ENCODE measurements at places on chromosomes 7 and 10.
A peak's percentile ranks its signal among the peaks of the same experiment; 100 is the strongest.

DNA sequence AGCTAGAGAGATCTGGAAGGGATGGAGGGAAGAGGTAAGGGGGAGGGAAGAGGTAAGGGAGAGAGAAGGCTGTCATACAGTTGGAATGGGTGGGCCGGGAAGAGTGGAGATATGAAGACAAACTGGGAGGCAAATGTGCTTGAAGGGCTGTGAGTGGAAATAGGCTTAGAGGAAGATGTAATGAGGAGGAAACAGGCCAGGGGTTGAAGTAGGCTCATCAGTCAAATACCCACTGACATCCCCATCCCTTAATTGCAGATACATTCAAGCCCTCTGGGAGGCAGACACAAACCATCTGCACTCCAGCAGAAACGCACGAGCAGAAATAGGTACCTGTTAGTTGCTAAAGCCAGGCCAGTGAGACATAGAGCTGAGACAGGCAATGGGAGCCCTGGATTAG lies 2.1 kb downstream of the SYNPO2L start:
- peak; percentile 40 for DNase-seq

GRCh38 chr7:101947899-101948298 lies 130.5 kb downstream of the CUX1 start:
- DNase-seq: no peak

GRCh38 chr10:110802551-110803238 lies 69.0 kb upstream of the PDCD4 start:
- no peak for DNase-seq

GRCh38 chr10:58158806-58159205 lies 108.9 kb downstream of the IPMK start:
- no peak for DNase-seq

DNA sequence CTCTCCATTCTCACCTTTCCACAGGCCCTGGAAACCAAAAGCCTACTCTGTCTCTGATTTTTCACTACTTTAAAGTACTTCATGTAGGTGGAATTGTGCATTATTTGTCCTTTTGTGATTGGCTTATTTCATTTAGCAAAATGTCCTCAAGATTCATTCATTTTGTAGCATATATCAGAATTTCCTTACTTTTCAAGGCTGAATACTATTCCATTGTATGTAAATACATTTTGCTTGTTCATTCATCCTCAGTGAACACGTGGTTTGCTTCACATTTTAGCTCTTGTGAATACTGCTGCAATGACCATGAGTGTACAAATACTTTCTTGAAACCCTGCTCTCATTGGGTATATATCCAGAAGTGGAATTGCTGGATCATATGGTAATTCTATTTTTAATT lies 8.8 kb downstream of the C1GALT1 start:
- DNase-seq: no peak

GRCh38 chr7:33185786-33186185 lies 56.4 kb downstream of the BBS9 start:
- peak; percentile 33 for DNase-seq

GRCh38 chr10:131162866-131163843 lies 148.4 kb downstream of the TCERG1L start:
- no peak for DNase-seq

GRCh38 chr7:50068850-50069551 lies 24.0 kb downstream of the ZPBP start:
- no peak for DNase-seq

- DNase-seq: no peak
Measured at GRCh38 chr7:54738737-54739136, 20.3 kb downstream of the SEC61G start.

DNA sequence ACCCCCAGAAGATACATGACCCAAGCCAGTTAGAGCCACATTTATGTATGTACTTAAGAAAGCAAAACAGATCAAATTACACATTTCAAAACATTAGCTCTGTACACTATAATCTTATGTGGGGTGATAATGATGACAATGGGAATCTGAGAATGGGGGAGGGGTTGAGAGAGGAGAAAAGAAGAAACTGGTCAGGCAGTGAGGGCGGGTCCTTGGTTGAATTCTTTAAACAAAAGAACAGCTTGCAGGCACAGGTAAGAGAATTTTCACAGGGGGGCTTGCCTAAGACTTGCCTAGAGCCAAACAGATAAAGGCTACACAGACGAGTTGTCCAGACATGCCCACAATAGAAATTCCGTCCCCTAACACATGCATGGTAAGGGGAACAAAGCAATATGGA lies 76.8 kb upstream of the PTER start:
- no peak for DNase-seq

DNA sequence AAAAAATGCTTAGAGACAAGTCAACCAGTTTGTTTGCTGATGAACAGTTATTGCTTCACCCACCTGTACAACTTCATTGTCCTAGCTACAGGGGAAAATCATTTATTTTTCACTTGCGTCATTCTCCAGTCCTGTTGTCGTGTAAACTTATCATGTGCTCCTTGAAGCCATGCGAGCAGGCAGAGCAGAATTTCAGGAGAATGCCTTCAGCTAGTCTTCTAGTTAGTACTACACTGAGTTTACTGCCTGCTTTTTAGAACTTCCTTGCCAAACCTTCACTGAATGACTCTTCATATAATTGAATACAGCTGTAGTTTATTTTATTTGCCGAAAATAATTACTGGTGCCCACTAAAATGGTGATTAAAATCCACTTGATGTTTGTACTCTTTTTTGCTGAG lies 15.6 kb downstream of the RPA3 start:
- DNase-seq: no peak

GRCh38 chr10:29921071-29921446 lies 138.3 kb downstream of the JCAD start:
- DNase-seq: no peak
